ENCODE measurements at places on chromosomes 1 and 21.

DNA sequence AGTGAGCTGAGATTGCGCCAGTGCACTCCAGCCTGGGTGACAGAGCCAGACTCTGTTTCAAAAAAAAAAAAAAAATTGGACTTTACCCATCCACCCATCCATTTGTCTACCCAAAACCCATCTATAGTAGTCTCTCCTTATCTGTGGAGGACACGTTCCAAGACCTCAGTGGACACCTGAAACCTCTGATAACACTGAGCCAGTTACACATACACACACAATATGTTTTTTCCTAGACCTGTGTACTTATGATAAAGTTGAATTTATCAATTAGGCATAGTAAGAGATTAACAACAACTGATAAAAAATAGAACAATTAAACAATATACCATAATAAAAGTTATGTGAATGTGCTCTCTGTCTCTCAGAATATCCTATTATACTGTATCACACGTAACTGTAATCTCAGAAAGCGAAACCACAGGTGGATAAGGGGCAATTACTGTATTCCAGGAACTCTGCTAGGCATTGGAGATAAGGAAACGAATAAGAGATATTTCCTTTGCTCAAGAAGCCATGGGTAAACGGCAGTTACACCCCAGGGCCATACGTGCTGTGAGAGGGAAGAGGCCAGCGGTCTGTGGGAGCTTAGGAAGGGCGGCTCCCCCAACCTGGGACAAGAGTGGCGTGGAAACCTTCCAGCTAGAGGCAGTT lies 84.2 kb upstream of the DISP3 start:
- DNase-seq: no peak

- no peak for DNase-seq
Measured at GRCh38 chr1:166184897-166185296, 18.1 kb upstream of the FAM78B start.

GRCh38 chr1:203124011-203124410 lies 3.5 kb upstream of the ADORA1 start:
- no peak for DNase-seq

DNA sequence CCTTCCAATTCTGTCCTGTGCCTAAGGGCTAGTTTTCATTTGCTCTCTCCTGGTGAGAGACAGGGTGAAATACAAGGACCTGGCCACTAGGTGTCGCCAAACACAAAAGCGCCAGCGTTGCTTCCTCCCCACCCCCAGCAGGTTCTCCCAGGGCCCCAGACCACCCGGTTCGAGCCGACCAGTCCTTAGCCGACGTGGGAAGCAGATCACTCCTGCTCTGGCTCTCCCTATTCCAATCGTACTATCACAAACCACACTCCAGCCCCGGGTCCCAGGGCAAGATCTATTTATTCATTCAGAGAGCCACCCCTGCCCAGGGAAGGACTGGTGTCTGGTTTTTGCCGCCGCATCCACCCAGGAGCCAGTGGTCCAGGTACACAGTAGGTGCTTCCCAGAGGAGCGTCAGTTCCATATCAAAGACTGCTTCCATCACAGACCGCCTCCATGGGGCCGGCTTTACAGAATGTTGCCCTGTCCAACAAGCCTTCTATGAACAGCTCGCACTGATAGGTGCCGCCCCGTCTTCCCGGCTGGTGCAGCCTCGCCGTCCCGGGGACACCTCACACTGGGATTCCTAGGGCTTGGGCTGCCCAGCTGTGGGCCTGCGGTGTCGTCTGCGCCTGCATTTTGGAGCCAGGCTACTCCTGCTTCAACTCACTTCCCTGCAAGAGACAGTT lies 35.0 kb downstream of the CTNNBIP1 start:
- peak; percentile 74 for DNase-seq

DNA sequence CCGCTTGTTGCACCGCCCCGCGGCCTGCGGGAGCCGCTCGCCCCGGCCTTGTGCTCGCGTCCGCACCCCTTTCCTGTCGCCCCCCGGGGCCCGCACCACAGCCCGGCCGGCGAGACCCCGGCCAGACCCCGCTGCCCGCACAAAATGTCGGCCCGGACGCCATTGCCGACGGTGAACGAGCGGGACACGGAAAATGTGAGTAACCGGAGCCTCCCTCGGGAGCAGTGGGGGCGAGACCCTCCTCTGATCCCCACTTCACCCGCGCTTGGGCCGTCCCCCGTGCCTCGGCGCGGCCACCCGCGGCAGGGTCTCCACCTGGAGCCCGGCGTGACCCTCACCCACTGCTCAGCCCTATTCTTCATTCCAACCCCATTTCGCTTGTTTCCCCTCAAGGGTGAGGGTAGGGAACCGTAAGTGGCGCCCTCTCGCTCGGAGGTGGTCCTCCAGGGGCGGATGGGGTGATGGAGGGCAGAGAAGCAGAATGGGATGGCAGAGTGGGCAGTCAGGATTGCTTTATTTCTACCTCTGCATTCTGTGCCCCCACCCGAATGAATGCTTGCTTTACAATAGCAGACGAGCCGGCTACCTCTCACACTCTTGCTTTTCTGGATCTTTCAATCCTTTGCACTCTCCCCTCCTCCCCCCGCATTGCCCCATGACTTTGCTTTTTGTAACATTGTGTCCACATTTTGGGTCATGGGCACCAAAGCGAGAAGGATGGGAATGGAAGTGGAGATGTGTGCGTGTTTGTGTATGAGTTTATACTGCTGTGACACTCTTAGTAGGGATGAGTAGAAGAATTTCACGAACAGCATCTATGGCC lies 954 bp downstream of the MARK1 start:
- peak; percentile 54 for DNase-seq

- DNase-seq: no peak
Measured at GRCh38 chr1:244212797-244213475, 161.9 kb downstream of the ZBTB18 start.

DNA sequence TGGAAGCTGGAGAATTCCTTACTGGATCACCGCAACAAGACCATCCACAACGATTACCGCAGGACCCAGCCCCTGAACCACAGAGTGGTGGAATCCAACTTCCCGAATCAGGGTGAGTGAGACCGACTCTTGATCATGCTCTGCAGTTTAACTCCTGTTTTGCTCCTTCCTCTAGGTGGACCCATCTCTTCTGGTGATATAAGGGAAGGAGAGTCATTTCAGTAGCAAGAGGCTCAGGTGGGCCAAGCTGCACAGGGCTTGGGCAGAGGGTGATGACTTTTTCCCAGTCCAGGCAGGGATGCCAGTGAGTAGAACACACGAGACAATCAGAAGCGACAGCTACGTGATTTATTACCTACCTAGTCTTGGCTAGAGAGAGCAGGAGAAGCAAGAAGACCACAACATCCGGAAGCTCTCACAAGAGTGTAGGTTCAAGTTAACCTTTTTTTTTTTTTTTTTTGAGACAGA lies 25.2 kb downstream of the CA6 start:
- DNase-seq: no peak

GRCh38 chr1:204410688-204411450 lies 748 bp downstream of the PPP1R15B start:
- DNase-seq: no peak

GRCh38 chr1:57034713-57035112 lies 68.9 kb upstream of the C8B start:
- no peak for DNase-seq

GRCh38 chr21:34609933-34610549 lies 4.9 kb downstream of the RCAN1 start:
- no peak for DNase-seq

GRCh38 chr1:222909586-222909985 lies 94.7 kb downstream of the DISP1 start:
- no peak for DNase-seq

- DNase-seq: no peak
Measured at GRCh38 chr1:117037802-117038201, 22.3 kb upstream of the TTF2 start.

- no peak for DNase-seq
Measured at GRCh38 chr21:45362748-45363145, 42.2 kb upstream of the COL18A1 start.

- peak; percentile 54 for DNase-seq
Measured at GRCh38 chr1:29478879-29479278, 242.6 kb downstream of the PTPRU start.

GRCh38 chr1:172322219-172323061 lies 98.0 kb upstream of the C1orf105 start:
- no peak for DNase-seq

DNA sequence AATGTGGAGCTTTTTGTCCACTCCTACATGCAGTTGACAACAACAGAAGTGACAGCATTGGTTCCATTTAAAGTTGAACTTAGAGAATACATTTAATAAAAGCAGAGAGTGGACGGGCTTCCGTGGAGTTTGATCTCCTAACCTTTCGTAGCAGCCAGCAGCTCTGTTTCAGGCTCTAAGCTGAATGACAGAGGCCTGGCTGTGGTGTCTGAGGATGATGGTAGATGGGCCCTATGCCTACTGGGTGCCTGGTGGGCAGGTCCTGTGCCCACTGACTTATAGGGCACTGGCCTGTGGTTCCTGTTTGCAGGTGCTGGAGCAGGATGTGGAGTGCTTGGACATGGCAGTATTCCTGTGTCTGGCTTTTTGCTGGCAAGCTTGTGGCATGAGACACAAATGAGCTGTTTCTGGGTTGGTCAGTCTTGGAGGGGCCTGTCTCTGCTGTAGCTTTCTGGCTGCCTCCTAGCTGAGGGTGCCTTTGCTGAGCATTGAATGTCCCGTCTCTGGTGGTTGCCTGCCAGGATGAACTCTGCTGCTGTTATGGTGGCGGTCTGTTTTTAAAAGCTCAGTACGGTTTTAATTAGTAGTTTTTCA lies 54.6 kb downstream of the PRDM2 start:
- no peak for DNase-seq

- no peak for DNase-seq
Measured at GRCh38 chr1:21799730-21800129, 12.3 kb upstream of the LDLRAD2 start.

GRCh38 chr1:31511848-31512615 lies 64.3 kb upstream of the TINAGL1 start:
- no peak for DNase-seq

GRCh38 chr1:27564710-27565649 lies 39.0 kb downstream of the AHDC1 start:
- DNase-seq: no peak

DNA sequence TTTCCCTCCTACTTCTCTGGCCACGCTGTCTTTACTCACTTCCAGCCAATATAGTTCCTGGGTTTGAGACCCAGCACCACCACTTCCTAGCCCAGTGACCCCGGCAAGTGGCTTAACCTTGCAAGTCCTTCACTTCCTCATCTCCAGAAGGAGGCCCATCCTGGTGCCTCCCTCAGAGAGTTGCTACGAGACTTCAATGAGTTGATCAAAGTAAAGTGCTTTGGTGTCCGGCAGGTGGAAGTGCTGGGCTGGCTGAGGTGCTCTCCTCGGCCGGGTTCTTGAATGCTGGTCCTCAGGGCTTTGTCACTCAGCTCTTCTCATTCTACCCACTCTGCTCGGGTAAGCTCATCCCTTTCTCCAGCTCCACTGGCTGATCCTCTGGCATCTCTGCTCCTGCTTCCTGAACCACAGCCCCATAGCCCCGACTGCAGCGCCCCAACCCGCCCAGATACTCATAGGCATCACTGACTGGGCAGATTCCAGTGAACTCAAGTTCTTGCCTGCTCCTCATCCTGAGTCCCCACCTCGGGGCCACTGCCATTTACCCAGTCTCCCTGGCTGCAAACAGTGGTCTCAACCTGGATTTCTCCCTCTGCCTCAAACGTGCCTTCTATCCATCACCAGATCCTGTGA lies 75.8 kb upstream of the WNT4 start:
- no peak for DNase-seq

GRCh38 chr1:17319561-17320350 lies 11.8 kb downstream of the PADI4 start:
- no peak for DNase-seq

DNA sequence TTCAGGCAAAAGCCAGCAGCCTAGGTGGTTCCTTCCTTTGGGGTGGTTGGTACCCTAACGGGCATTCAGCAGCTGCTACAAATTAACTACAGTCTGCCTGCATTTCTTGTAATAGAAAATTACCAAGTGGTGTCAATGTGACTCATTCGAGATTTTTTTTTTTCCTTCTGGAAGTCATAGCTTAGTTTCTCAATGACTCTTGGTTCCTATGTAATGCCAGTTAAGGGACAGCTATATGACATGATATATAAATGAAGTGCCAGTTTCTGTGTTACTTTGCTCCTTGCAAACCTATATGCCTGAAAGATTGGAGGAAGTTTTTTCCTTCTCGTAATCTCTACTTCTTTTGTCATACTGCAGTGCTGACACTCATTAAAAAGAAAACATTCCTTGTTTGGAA lies 2.6 kb downstream of the MGST3 start:
- DNase-seq: no peak

GRCh38 chr1:119711804-119712341 lies at the start of gene PHGDH:
PHGDH (plus strand) TSS chr1:119711934; CDS start chr1:119712023, 89 bp downstream.
- peak; percentile 87 for DNase-seq

GRCh38 chr1:48947761-48948537 lies 171.3 kb upstream of the BEND5 start:
- no peak for DNase-seq

GRCh38 chr1:208031316-208031931 lies 120.5 kb upstream of the CD34 start:
- no peak for DNase-seq

DNA sequence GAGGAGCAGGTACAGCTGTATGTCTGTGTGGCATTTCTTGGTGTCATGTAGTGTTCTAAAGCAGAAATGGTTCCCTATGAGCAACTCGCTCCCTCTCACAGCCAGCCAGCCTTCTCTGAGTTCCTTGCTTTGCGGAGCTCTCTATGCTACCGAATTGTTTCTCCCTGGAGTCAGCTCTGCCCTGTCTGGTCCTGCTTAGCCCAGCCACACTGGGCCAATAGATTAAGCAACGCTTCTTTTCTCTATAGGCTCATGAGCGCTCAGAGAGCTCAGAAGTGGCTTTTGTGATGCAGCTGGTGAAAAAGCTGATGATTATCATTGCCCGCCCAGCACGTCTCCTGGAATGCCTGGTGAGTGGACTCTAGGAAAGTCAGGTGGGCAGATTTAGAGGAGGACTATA lies 113.1 kb downstream of the PIK3R3 start:
- no peak for DNase-seq

DNA sequence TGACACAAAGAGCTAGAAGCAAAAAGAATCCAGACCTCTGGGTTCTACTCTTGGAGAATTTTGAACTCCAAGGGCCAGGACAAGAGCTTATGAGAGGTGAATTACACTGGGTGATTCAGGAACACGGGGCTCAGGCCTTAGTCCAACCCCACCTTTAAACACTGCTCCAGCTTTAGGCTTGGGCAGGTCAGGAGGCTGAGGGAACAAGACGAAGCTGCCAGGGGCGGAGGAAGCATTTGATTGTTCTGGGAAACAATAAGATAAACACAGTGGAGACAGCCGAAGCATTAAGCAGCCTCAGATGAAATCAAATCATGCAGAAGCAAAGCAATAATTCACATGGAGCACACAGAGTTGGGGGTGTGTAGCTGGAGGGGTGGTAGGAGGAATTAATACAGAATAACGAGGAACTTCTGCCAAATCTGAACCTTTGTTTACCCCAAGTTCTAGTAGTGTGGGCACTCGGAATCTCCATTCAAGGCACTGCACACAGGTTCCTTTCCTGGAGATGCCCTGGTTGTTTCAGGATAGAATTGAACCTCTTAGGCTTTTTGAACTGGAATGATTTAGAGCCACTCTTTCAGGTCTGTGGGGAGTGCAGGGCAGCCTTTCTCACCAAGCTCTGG lies 93.2 kb downstream of the PLXNA2 start:
- no peak for DNase-seq

- DNase-seq: no peak
Measured at GRCh38 chr1:42926879-42927242, 31.8 kb downstream of the SLC2A1 start.

- DNase-seq: no peak
Measured at GRCh38 chr1:22935433-22935832, 37.2 kb downstream of the LACTBL1 start.
